NCI-H2171 (cell line): ENCODE measurements at places on chromosomes 5 and 9.

- DNase-seq = no peak
Observed at GRCh38 chr9:129702589-129703520, 37.4 kb downstream of the PRRX2 start.

- DNase-seq = no peak
Observed at GRCh38 chr5:21680196-21680595, 1172.9 kb downstream of the CDH12 start.

- no peak for DNase-seq
Observed at GRCh38 chr5:173969167-173970049, 19.6 kb upstream of the C5orf47 start.

DNA sequence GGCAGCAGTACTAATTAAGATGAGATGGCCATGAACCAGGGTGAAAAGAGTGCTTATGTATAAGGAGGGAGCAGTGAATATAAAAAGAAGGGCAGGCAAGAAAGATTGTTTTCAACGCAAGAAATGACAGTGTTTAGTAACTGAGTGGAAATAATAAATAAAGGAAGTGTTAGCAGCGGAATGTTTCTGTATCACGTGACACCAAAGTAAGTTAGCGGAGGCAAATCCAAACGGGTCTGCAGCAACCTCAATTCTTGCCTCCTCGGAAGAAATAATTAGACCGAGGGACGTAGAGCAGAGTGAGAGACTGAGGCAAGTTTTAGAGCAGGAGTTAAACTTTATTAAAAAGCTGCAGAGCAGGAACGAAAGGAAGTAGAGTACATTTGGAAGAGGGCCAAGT lies 15.4 kb upstream of the GAS1 start:
- no peak for DNase-seq

DNA sequence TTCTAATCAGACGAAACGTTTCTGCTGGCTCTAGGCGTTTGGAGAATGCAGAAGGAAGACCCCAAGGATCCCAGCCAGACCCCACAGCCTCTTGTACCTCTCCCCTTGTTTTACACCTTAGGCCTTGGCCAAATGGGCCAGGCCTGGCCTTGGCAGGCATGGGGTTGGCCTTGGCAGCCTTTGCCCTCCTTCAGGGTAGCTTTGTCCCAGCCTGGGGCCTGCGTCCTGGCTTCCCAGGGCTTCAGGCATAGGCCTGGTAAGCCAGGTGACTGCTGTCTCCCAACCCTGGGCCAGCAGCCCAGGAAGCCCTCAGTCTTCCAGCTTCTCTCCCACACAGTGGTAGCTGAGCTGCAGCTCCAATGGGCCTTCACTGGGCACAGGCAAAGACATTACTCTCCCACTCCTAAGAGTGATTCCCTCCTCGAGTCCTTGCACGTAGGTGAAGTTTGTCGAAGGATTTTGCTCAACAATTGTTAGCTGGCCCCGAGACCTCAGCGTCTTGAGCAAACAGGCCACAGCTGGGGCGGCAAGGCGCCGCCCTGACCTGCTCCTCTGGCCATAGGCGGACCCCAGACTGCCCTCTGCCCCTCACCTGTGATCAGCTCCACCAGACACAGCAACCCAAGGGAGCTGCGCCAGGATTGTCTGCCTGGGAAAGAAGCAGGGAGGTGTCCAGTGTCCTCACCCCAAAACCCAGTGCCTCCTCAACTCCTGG lies 1.1 kb upstream of the PITX1 start:
- no peak for DNase-seq

DNA sequence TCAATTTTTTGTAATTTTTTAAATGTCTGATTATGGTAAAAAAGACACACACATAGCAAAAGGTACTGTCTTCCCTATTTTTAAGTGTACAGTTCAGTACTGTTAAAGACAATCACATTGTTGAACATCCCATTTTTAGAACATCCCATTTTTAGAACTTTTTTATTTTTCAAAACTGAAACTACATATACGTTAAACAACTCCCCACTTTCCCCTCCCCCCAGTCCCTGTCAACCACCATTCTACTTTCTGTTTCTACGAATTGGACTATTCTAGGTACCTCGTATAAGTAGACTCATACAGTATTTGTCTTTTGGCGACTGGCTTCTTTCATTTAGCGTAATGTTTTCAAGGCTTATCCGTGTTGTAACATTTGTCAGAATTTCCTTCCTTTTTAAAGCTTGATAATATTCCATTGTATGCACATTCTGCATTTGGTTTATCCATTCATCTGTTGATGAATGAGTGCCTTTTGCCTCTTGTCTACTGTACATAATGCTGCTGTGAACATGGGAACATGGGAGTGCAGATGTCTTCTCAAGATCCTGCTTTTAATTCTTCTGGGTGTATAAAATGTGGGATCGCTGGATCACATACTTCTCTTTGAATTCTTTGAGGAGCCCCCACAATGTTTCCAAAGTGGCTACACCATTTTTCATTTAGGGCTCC lies 154.0 kb downstream of the PIK3R1 start:
- DNase-seq = no peak

DNA sequence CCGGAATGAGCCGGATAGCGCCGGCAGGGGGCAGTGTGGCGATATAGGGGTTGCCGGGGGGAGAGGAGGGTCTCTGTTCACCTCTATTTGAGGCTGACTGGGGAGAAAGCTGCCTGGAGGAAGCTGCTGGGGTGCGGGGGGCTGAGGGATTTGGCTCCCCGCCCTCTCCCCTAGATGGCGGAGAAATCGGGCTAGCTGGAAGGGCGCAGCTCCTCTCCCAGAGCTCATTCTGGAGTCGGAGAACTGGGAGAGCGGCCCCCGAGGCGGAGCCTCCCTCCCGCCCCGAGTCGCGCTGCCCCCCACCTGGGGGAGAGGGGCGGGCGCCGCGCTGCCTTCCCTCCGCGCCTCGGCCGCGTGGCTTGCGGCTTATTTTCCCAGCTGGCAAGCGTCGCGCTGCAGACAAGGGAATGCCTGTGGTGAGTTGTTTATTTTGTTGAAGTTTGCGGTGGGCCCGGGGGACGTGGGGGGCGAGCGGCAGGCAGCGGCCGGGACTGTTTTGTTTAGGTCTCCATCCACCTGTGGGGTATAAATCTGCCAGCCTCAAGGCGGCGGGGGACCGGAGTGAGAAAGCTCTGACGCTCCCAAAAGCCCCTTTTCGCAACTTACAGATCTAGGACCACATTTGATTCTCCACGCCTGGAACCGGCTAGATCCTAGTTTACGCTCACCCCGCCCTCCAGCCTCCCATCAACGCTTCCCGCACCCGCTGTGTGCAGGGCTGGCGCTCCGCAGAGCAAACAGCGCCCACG lies 4.1 kb upstream of the RGMB start:
- no peak for DNase-seq

DNA sequence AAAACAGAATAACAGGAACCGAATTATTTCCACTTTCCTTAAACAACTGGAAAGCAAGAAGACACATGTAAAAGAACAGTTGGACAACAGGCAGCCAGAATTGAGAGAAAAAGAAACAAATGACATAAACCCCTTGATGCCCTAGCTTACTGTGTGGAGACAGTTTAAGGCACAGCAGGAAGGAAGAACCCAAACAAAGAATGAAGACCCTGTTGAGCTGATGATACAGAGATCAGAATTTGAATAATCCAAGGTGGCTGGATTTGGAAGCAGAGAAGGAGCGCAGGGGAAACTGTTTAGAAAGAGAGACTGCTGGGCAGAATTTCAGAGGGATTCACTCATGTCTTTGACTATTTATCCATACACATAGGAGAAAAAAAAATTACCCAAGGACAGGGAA lies 316.3 kb upstream of the POU5F2 start:
- no peak for DNase-seq

DNA sequence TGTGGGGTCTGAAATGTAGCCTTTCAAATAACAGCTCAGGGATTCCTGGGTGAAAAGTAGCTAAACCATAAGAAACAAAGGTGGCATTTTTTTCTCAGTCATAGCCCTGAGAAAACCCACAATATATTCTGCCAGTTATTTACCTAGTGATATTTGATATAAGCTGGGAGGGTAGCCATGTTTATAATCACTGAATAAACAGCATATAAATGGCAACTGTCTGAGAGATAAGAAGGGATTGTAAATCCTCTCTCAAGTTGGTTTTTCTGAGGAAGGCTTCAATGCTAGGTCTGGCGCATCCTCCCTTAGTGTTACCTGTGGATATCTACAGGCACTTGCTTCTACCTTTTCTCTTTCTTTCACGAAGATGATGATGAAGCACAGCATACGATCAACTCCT lies 1080.5 kb upstream of the DMAC1 start:
- no peak for DNase-seq

GRCh38 chr9:96460882-96461281 lies 10.9 kb downstream of the HABP4 start:
- DNase-seq = no peak

DNA sequence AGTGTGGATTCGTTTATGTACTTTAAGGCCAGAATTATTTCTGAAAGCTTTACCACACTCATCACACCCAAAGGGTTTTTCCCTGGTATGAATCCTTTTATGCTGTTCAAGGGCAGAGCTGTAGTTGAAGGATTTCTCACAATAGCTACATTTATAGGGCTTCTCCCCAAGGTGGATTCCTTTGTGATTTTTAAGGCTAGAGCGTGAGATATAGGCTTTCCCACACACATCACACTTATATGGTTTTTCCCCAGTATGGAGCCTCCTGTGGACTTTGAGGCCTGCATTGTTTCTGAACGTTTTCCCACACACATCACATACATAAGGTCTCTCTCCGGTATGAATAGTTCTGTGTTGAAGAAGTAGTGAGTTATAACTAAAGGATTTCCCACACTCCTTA lies 11.2 kb downstream of the ZFP62 start:
- DNase-seq = no peak

- no peak for DNase-seq
Observed at GRCh38 chr9:114503009-114503408, 2.3 kb downstream of the WHRN start.

DNA sequence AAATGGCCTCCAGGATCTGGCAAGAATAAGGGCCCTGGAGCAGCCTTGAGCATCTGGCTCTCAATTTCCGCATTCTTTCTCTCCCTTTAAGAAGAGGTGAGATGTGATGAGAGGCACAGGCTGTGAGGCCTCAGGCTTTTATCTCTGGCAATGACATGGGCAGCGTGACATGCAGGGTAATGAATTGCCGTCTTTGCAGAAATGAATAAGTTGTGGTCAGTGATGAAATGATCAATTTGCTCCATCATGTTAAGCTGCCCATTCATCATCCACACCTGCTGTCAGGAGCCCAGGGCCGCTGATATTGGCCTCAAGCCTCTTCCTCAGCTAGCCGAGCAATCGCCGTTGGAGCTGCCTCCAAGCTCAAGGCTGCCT lies 265.3 kb downstream of the TRIM32 start:
- no peak for DNase-seq

DNA sequence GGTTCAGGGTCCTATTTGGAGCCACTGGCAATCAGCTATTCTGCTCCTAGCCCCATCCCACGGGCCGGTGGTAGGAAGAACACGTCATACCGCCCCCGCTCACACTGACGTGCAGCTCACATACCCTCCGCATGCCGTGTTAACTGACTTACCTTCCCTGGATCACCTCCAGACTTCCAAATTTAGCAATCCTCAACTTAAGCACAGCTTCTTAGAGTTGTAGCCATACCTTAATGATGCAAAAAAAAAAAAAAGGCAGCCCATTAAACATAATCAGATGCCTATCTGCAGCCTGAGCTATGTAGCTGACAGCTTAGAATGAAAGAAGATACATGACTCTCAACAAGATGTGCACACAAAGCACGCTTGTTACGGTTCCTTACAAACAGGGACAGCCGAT lies 93.0 kb downstream of the IRX2 start:
- peak; percentile 45 for DNase-seq
